Activated CD8-positive, alpha-beta memory T cell treated with anti-CD3 and anti-CD28 coated beads for 1 hour (primary cell): ENCODE measurements at places on chromosomes 3 and 15.
A peak's percentile ranks its signal among the peaks of the same experiment; 100 is the strongest.

DNA sequence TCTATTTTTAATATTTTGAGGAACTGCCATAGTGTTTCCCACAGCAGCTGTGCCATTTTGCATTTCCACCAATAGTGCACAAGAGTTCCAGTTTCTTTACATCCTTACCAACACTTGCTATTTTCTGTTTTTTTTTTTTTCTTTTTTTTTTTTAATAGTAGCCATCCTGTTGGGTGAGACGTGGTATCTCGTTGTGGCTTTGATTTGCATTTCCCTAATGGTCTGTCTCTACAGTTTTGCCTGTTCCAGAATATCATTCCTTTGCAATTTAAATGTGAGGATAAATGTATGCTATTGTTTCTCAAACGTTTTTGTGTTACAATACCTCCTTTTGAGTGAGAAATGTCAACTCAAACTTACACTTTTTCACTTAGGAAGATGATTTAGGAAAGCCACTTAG is 22.4 kb downstream of the RCN2 start:
- no peak for DNase-seq

DNA sequence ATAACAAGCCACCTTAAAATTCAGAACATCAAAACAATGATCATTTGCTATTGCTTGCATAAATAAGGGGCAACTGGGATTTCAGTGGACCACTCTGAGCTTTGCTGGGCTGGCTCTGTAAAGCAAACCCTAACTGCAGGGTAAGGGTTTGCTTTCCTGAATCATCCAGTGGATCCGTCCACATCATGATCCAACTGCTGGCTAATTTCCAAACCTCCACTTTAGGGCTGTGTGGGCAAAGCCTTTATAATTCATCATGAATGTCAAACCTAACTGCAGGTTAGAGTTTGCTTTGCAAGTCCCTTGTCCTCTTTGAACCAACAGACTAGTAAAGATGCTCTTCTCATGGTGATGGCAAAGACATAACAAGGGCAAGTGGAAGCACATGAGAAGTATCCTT is 76.1 kb downstream of the SYNPR start:
- DNase-seq = no peak

GRCh38 chr15:31352911-31353811 is 26.5 kb downstream of the KLF13 start:
- no peak for DNase-seq

- no peak for DNase-seq
Observed at GRCh38 chr3:160771811-160772459, 15.9 kb downstream of the PPM1L start.

- no peak for DNase-seq
Observed at GRCh38 chr3:31879365-31879764, 101.7 kb downstream of the OSBPL10 start.

DNA sequence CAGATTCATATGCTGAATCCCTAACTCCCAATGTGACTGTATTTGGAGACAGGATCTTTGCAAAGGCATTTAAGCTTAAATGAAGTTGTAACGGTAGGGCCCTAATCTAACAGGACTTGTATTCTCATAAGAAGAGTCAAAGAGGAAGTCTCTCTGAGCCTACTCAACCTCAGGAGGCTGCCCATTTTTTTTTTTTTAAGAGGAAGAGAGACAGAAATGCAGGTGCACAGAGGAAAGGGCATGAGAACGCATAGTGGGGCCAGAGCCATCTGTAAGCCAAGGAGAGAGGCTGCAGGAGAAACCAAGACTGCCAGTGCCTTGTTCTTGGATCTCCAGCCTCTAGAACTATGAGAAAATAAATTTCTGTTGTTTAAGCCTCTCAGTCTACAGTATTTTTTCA is 28.4 kb downstream of the ZNF860 start:
- DNase-seq = no peak

DNA sequence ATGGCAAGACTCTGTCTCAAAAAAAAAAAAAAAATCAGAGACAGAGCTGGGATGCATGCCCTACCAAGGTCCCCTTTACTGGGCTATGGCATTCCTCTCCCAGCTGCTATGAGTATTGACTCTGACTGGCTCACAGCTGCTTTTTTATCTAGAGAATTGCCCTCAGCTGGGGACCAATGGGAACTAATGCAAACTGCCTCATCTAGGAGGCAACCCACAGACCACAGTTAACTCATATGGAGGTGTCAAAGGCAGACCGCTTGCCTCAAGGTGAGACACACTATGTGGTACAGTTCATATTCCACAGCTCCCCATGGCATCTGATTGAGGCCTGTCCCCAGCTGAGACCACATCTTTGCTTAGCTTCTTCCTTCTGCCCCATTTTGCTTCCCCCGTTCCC is 183.5 kb upstream of the EOMES start:
- DNase-seq = no peak

DNA sequence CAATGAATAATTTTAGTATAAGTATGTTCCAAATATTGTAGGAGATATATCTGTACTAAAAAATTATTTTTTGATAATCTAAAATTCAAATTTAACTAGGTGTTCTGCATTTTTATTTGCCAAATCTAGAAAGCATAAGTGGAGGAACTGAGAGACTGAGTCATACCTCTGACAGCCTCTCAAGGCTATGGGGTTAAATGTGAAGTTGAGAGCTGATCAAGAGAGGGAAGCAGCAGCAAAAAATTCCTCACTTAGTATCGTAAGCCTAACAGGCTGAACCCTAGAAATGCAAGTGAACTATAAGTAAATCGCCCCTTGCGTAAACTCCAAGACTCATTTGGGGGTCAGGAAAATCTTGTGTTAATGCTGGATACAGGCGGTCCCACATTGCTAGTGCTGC is 12.8 kb upstream of the TOPAZ1 start:
- DNase-seq = no peak

DNA sequence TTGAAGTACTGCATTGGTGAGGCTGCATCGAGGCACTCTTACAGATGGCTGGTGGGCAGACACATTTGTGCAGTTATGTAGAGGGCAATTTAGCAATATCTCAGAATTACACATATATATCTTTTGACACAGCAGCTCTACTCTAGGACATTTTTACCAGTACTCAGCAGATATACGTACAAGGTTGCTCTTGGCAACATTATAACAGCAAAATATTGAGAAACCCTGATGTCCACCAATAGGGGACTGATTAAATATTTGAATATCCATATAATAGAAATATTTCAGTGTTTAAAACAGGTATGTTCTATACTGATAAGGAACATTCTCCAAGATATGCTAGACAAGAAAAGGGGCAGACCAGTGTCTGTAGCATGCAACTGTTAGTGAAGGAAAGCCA is 7.9 kb upstream of the FBXO22 start:
- no peak for DNase-seq

DNA sequence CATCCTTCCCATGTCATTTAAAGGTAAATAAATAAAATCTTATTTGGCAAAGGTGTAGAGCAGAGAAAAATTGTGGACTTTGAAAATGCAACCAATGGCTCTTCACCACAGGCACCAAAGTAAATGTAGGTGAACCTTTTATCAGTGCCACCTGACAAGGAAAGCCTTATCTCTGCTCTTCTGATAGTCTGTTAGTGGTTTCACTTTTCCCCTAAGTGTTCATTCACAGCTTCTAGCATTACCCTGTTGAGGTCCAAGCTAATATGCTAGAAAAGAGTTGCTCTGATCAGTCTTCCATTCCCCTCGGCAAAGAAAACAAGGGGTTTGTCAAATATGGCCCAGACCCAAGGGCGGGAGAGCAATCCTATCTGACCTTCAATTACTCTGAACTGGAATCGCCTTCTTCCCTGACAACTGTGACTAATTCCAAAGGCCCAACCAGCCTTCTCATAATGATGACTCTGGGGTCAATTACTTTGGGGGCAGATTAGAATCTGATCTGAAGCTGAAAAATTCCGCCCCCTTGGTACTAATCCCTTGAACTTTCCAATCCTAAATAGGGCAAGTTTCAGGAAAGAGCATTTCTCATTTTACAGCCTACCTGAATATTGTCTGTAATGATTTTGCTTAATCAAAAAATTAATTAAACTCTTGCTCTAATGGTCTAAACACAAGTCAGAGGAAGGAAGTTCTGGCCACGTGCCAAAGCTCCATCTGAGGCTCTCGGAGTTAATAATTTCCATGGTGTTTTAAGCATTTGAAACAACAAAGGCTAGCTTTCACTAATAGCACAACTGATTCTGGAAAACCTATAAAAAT is 52.4 kb downstream of the SETMAR start:
- no peak for DNase-seq

DNA sequence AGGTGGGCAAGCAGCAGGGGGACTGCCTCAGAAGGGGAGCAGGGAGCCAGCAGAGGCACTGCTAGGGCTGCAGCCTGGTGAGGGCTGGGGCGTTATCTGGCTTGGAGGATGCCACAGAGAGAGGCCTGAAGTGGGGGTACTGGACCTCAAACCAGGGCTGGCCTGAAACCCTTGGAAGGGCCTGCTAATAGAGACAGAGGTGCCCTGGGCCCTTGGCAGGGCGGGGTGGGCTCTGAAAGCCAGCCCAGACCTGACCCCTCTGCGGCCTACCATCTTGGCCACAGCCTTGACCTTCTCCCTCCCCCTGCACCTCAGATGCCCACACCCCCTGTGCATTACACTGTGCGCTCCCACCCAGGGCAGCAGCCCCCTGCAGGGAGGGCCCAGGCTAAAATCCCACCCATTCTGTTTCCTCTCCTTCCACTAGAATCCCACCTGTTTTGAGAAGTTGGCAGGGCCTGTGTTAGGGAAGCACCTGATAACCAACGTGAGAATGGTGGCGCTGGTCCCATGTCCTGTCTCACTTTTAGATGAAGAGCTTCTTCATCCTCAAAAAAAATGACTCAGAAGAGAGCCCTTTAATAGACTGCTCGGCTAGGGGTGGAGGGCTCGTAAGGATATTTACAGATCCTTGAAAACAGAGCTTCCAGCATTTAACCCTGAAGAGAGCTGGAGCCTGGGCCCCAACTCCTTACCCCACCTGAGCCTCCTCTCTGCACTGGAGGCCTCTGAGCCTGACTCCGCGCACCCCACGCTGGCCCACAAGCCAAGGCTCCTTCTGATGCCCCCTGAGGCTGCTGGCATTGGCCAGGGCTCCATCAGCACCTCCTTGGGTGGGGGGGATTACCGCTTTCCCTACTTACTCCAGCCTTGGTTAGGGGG is 29.8 kb downstream of the LOXL1 start:
- no peak for DNase-seq

- DNase-seq = no peak
Observed at GRCh38 chr3:150097588-150097890, 126.8 kb upstream of the PFN2 start.

DNA sequence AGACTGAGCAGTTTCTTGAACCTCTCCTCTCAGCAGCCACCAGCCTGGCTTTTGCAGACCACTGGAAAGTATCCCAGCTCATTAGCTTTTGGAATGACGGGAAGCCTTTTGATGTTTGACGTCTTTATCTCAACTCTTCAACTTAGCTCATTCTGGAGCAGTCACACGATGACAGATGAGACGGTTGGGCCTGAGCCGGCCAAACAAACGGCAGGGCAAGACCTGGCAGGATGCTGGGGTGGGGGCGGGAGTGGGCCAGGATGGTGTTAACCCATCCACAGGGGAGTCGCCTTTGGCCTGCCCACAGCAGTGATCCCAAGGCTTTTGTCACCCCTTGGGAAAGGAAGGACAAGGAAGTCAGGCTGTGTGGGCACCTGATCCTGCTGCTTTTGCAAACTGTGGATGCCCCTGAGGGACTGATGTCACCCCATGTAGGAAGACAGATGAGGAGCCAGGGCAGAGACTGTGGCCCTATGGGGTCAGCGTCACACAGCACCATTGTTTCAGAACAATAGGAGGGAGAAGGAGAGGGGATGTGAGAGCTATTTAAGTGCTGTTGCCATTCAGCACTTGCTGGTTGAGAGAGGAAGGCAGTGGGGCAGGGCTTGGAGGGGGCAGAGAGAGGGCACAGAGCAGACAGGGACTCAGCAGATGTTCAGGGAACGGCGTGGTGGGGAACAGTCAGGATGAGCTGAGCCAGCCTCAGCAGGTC is 121.9 kb upstream of the CTDSPL start:
- no peak for DNase-seq

DNA sequence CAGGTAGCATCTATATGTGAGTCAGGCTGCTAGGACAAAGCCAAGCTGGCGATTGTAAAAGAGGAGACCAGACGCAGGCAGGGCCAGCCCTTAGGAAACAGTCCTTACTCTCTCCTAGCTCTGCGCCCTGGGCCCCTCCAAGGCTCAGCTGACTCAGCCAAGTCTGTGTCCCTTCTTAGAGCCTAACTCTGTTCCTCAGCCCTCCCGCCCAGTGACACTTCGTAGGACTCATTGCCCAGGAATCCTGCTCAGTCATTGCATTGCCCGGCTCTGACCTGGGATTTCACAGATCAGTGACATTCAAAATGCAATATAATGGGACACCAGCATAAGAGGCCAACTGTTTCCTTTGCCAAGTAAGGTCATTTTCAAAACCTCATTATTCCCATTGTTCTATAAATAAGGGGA is 244.2 kb downstream of the TLE3 start:
- no peak for DNase-seq

DNA sequence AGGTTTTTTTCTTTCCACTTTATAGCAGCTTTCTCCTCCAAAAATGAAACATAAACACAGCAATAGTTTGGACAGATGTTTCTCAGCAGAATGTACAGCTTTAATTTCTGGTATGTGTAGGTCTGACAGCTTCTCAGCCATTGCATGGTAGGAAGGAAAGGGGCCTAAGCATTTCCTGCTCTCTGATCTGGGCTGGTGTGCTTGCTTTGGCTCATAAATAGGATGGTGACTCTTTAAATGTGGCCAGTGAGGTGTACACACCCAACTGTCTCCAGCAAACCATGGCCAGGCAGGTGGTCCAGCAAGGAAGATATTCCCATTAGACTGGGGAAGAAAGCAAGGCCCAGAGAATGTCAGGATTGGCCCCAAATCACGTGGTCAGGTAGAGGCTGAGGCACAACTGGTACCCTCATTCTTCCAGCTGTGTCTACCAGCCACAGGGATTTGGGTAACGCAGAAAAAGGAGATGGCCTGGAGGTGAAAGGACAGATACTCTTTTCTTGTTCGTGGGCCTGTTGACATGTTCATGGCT is 52.1 kb downstream of the ITGA11 start:
- DNase-seq = no peak

DNA sequence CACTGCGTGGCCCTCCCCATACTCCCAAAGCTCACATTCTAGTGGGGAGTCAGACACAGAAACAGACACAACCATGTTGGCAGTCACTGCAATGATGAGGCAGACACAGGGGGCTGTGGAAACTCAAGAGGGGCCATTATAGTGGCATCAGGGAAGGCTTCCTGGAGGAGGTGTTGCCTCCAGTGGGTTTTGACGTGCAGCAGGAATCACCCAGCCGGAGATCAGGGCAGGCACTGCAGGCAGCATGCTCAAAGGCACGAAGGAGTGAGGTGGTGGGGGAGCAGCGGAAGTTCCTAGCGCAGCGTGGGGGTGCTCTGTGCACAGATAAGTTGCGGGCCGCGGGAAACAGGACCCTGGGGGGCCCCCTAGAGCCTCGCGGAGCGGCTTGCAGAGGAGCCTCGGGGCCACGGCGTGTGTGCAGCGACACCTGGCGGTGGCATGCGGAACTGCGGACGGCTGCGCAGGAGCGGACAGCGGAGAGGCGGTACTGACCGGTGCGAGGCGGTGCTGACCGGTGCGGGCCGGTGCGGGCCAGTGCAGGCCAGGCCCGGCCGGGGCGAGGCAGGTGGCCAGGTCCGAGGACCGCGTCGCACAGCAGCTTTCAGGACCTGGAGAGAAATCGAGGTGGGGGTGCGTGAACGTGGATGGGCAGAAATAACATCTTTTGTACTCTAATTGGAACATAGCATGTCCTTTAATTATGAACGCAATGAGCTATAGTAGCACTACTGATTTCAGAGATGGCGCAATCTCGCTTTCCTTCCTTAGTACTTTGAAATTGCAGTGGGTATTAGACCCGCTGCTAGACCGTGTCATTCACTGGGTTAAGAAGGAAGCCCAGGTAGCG is 101.5 kb downstream of the FBLN2 start:
- peak; percentile 53 for DNase-seq

- DNase-seq = no peak
Observed at GRCh38 chr3:65854606-65855304, 184.0 kb downstream of the MAGI1 start.
